Stimulated activated CD4-positive, alpha-beta T cell treated with anti-CD3 and anti-CD28 coated beads, Interleukin-2, amount 100 ng/mL, for 4 hours (primary cell): ENCODE measurements at places on chromosomes 5 and 9.

DNA sequence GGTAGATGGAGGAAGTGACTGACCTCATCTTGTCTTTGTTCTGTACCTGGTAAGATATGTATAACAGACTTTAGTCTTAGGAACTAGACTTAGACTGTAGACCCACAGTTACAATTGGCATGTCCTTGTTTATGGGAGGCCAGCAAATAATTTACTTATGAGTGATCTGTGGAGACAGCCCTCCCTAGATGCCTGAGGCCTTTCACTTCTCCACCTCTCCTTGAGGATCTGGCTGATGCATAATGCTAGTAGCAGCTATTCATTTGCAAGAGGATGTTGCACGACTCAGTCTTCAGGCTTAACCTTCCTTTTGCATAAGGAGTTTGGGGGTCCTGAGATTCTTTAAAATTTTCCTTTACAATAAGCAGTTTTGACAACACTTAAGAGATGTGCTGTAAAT, 100.7 kb downstream of the YTHDC2 start:
- DNase-seq: no peak

DNA sequence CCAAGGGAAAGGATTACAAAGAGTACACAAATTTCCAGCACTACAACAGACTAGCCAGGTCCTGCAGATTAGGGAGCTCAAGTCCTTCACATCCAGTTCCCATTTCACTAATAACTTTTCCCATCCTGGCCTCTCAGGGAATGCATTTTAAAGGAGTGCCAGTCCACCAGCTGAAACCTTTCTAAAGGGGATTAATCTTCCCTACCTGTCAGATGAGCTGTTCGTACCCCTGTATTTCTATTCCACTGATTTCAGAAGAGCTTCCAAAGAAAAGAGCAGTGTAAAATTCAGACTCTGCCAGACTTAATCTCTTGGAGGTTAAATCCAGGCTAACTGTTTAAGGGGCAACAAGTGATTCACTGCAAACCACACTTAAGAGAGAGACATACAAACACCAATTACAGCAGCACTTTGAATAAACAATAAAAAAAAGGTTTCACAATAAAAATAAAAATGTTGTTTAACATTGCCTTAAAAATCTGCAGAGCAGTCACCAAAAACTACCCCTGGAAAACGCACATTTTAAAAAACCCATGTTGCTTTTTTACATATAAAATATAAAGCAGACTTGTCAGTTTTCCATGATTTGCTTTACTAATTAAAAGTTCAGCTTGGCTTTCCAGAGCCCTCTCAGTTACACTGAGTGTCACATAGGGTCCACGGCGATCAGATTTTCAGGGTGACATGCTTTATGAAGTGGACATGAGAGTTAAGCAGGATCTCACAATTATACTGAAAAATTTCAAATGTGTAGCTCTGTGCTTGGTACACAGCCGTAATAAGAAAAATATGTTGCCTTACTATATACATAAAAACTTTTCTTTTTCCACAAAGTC, 3.2 kb downstream of the ROR2 start:
- no peak for DNase-seq

DNA sequence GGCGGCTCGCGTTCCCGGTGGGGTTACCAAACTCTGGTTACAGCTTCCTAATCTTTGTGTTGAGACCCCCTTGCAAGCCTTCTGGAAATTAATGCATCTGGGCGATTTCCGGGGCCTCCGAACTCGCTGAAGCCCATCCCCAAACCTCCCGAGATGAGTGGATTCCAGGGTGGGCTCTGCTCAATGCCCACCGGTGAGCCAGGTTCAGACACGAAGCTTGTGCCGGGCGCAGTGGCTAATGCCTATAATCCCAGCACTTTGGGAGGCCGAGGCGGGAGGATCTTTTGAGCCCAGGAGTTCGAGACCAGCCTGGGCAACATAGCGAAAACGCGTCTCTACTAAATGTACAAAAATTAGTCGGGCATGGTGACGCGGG, 356 bp upstream of the HACD4 start:
- no peak for DNase-seq

- no peak for DNase-seq
Observed at GRCh38 chr5:123093111-123093600, 4.1 kb downstream of the PRDM6 start.

DNA sequence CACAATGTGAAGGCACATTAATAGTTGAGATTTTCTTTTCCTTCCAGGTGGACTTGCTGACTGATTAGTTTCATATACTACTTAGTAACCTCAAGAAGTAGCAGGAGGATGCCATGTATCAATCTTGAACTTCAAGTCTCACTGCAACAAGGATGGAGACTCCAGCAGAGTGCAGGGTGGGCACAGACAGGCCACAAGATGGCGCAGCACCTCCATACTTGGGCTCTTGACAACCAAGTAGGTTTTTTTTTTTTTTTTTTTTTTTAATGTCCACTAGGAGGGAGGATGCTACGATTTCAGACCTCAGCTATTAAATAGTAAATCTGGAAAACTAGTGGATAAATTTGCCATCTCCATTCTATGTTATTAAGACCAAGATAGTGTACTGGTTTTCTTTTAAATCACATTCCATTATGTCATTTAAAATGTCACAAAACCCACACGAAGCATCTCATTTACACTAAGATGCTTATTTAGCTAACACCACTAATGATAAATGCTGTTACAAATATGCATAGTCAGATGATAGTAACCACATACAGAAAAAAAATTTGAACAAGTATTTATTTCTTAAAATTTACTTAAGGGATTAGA, 58.6 kb downstream of the IL6ST start:
- DNase-seq: peak; percentile 70

DNA sequence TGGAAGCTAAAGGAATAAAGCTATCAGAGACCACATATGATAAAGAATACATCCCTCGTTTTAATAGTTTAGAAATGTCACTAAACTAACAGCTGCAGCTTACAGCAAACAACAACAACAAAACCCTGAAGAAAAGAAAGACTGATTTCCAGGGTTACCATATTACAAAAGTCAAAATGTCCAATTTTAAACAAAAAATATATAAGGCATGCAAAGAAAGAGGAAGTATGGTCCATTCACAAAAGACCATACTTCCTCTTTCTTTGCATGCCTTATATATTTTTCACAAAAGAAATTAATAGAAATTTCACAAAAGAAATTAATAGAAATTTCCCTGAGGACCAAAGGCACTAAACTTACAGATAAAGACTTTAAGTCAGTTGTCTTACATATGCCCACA, 354.2 kb downstream of the ARL15 start:
- no peak for DNase-seq

DNA sequence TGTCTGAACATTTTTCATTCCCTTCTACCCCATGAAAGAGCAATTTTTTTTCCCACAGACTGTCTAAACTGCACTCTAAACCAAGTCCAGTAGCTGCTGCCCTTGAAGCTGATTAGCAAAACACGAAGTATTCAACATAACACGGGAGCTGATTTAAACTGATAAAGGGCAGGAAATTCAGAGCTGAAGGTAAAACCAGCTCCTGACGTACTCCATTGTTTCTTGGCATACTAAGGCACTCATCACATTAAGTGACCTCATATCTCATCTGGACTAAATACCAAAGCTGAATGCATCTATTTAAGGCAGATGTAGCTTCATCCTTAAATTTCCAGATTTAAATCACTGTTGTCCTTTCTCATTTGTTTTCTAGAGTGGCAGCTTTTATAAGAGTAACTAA, 12.0 kb downstream of the GDF9 start:
- DNase-seq: no peak

GRCh38 chr5:68438876-68439275, 223.3 kb downstream of the PIK3R1 start:
- DNase-seq: no peak

DNA sequence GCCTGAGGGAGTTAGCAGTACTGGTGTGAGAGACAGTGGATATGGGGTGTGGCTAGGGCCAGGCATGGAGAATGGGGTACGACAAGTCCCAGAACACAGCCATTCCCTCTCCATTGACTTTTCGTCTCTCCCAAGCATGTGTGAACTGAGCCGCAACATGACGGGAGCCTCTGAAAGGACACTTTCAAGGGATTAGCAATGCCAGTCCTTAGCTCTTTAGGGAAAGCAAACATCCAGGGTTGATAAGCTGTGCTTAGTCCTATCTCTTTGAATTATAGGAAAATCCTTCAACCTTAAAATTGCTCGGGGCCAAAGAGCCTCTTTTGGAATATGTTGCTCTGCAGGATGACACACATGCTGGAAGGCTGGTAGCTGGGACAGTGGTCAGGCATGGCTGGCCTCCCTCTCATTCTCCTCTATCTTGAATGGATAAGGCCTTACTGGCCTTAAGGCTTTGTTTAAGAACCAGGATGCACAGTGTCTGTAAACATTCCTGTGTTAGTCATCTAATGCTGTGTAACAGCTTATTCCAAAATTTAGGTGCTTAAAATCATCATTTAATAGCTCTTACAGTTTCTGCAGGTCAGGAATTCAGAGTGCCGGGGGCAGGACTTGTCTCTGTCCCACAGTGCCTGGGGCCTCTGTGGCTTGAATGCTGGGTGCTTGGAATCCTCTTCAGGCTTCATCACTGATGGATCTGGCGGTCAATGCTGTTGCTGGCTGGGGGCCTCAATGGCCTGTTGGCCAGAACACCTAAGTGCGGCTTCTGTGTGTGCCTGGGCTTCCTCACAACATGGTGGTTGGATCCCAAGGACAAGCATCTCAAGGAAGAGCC, 95.3 kb downstream of the PTTG1 start:
- DNase-seq: no peak

DNA sequence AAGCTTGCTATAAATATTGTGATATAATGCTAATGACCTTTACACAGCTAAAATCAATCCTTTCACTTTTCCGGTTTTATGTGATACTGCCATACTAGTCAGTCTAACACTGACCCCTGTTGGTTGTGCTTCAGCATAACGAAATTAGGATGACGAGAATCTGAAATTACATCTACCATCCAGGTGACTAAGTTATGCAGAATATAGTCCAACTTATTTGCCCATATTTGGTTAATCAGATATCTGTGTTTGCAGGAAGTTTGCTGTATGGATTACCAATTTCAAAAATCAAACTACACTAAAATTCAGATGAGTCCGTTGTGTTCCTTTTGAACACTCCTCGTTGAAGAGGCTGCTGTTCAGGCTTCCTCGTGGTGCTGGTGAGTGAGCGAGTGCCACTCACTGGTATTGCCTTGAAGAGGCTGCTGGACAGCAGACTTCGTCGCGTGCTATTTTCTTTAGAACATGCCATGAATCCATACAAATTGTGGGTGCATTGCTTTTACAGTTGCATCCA, 32.5 kb downstream of the TENT4A start:
- DNase-seq: no peak
